GM23338 (cell line): ENCODE measurements at places on chromosomes 2 and 18. TPM values are rescaled to one million over a fixed set of nuclear protein-coding genes. Genes with fewer than 3 reads are reported as not detected.

The SLC11A1 gene
- polyA plus RNA-seq = 0.16 and 0.31 TPM in 2 replicates

The M1AP gene
- 2.8 and 5.1 TPM in 2 replicates for polyA plus RNA-seq

The ZNF385B gene
- 3.1 and 4.6 TPM in 2 replicates for polyA plus RNA-seq

The MARCO gene
- not detected in 2 replicates for polyA plus RNA-seq

The SCN7A gene
- polyA plus RNA-seq = 0.10 and 0.23 TPM in 2 replicates

The CCDC74B gene
- polyA plus RNA-seq = 15.1 and 16.4 TPM in 2 replicates

The KCNE4 gene
- polyA plus RNA-seq = not detected in 2 replicates

The DYSF gene
- 6.4 and 7.3 TPM in 2 replicates for polyA plus RNA-seq

The KLHL41 gene
- polyA plus RNA-seq = not detected in 2 replicates

The FAM237A gene
- not detected in 2 replicates for polyA plus RNA-seq

The NCKAP5 gene
- 0.23 and 0.34 TPM in 2 replicates for polyA plus RNA-seq

The ABCG8 gene
- 0.03 and 0.19 TPM in 2 replicates for polyA plus RNA-seq

The SLC38A11 gene
- not detected in 2 replicates for polyA plus RNA-seq

The IL1R1 gene
- polyA plus RNA-seq = 0.26 TPM in 1 of 2 replicates, not detected in the other

The INPP5D gene
- polyA plus RNA-seq = 5.4 and 6.6 TPM in 2 replicates

The C2orf78 gene
- polyA plus RNA-seq = 0.14 and 0.18 TPM in 2 replicates

The BMP10 gene
- not detected in 2 replicates for polyA plus RNA-seq

The UGT1A6 gene
- not detected in 2 replicates for polyA plus RNA-seq

The GALNT3 gene
- polyA plus RNA-seq = 16.8 and 20.8 TPM in 2 replicates

The ASTL gene
- 0.23 TPM in 1 of 2 replicates, not detected in the other for polyA plus RNA-seq

The SCG2 gene
- polyA plus RNA-seq = 0.18 TPM in 1 of 2 replicates, not detected in the other

The GKN2 gene
- not detected in 2 replicates for polyA plus RNA-seq

The KCNJ3 gene
- polyA plus RNA-seq = 0.05 and 0.19 TPM in 2 replicates

The SLC14A1 gene
- polyA plus RNA-seq = 0.53 TPM in 1 of 2 replicates, not detected in the other

The TFCP2L1 gene
- polyA plus RNA-seq = 0.94 and 1.2 TPM in 2 replicates

The NPPC gene
- polyA plus RNA-seq = 6.3 and 10.2 TPM in 2 replicates

The PLEK gene
- polyA plus RNA-seq = 0.06 and 0.12 TPM in 2 replicates

The SMYD1 gene
- 0.35 TPM in 1 of 2 replicates, not detected in the other for polyA plus RNA-seq

The LDLRAD4 gene
- 0.17 and 0.73 TPM in 2 replicates for polyA plus RNA-seq

The HOXD12 gene
- polyA plus RNA-seq = not detected in 2 replicates

The AMER3 gene
- 0.05 TPM in 1 of 2 replicates, not detected in the other for polyA plus RNA-seq

The EVA1A gene
- 4.6 and 5.0 TPM in 2 replicates for polyA plus RNA-seq

The CYP27A1 gene
- polyA plus RNA-seq = 2.0 and 2.2 TPM in 2 replicates

The DNAJC5G gene
- polyA plus RNA-seq = not detected in 2 replicates

The RBM44 gene
- polyA plus RNA-seq = 0.21 and 0.29 TPM in 2 replicates

The TP53I3 gene
- 24.2 and 27.8 TPM in 2 replicates for polyA plus RNA-seq

The IL37 gene
- not detected in 2 replicates for polyA plus RNA-seq

The SIGLEC15 gene
- 0.29 and 0.35 TPM in 2 replicates for polyA plus RNA-seq

The SLC9A2 gene
- 0.03 and 0.05 TPM in 2 replicates for polyA plus RNA-seq

The MYO5B gene
- polyA plus RNA-seq = 3.2 and 3.5 TPM in 2 replicates

The IL1R2 gene
- not detected in 2 replicates for polyA plus RNA-seq

The PROC gene
- polyA plus RNA-seq = 2.4 and 2.7 TPM in 2 replicates
